ENCODE measurements at places on chromosomes 4 and X. TPM values are rescaled to one million over a fixed set of nuclear protein-coding genes. Genes with fewer than 3 reads are reported as not detected.

DNA sequence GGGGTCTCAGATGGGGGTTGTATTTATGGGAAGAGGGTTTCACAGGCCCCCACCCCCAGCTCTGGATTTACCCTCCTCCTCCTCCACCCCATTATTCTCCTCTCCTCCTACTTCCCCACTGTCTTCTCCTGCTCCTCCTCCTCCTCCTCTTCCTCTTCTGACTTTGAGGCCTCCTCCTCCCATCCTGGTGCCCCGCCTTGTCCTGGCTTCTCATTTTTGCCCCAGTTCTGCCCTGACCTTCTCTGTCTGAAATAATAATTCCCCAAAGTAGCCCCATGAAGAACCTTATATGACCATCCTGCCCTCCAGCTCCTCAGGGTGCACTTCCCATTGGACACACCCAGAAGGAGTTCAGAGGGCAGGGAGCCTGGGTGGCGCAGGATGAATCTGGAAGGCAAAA is 351.4 kb upstream of the GATB start:
- no peaks in the 10 kb centered on the region for H3K36me3 ChIP-seq
- H3K4me1 ChIP-seq = no peaks in the 10 kb centered on the region
- DNase-seq = no peak
- no peak overlapping the region for H3K27ac ChIP-seq
- H3K27me3 ChIP-seq = no peaks in the 10 kb centered on the region
- H3K4me3 ChIP-seq = no peak overlapping the region

- H3K27ac ChIP-seq = no peak overlapping the region
- no peak overlapping the region for H3K4me3 ChIP-seq
- H3K27me3 ChIP-seq = no peaks in the 10 kb centered on the region
These were observed 707.9 kb upstream of the PITX2 start for GRCh38 chr4:111330786-111331185.

Gene ANAPC4
- total RNA-seq = 37.7 TPM

Gene CCSER1
- 1.2 TPM for total RNA-seq

GRCh38 chr4:180898305-180898704 is 1344.9 kb upstream of the TENM3 start:
- no peaks in the 10 kb centered on the region for H3K36me3 ChIP-seq
- no peak overlapping the region for H3K4me3 ChIP-seq
- H3K27me3 ChIP-seq = no peaks in the 10 kb centered on the region

GRCh38 chr4:42488114-42488513 is 90.8 kb downstream of the SHISA3 start:
- no peaks in the 10 kb centered on the region for H3K4me1 ChIP-seq
- no peak overlapping the region for H3K27ac ChIP-seq
- DNase-seq = no peak
- no peak overlapping the region for H3K4me3 ChIP-seq

Gene PLXNA3
- total RNA-seq = 84.0 TPM

Gene ARHGAP4
- total RNA-seq = 22.3 TPM

GRCh38 chrX:16479206-16479869 is 170.6 kb upstream of the S100G start:
- no peak overlapping the region for H3K4me3 ChIP-seq
- H3K36me3 ChIP-seq = no peaks in the 10 kb centered on the region
- no peak overlapping the region for H3K27ac ChIP-seq
- DNase-seq = no peak

Gene CLNK
- total RNA-seq = not detected

Measured in ovary (tissue), 10 donors.